AG08396 (cell line): ENCODE measurements at places on chromosomes 2 and 18.

DNA sequence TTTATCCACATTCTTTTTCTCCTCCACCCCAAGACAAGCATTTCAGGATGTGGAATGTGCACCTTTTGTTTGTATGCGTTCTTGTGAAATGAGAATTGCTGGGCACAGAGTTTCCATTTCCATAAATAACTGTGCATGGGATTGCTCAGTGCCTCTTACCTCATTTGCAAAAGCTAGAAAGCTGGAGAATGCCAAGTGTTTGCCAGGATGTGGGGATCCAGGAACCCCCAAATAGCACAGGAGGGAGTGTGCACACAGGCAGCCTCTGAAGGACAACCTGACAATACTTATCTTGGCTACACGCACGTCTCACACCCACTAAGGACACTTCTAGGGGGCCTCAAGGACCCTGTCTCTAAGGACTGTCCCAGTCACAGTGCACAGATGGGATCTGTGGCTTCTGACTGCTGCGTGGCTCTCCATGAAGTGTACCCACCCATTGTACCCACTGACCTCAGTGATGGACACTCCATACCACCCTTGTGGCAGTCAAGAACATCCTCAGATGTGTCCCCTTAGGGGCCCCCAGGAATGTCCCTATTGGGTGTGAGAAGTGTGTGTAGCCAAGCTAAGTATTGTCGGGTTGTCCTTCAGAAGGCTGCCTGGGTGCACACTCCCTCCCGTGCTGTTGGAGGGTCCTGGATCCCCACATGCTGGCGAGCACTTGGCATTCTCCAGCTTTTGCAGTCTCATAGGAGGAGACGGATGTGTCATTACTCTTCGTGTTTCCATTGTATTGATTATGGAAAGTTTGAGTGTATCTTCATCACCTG is 38.4 kb downstream of the CAPN13 start:
- DNase-seq = no peak

- DNase-seq = no peak
Measured at GRCh38 chr2:52395912-52396311, 1364.0 kb upstream of the NRXN1 start.

DNA sequence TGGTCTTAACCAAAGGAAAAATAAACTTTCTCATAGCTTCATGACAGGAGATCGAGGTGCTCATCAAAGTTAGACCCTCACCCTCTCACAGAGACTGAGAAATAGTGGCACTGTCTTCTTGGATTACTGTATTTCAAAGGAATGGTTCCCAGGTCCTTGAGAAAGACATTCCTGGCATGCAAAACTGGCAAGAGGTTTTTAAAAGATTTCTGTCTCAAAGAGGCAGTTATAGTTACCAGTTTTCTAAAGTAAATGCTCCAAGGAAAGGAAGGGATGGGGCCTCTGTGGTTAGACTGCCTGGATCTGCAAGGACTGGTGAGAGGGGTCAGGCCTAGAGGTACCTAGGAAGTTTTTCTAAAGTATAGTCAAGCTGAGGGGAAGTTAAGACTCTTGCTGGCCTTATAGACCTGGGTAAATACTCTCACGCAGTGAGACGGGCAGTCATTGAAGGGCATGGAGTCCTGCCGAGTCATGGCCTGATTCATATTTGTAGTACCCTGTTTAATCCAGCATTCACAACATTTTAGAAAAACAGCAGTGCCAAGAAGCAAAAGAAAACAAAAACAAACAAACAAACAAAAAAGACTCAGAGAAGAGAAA is 226.1 kb downstream of the DOK6 start:
- DNase-seq = no peak

GRCh38 chr2:73979686-73980085 is 5.0 kb upstream of the TET3 start:
- DNase-seq = peak; percentile 85

DNA sequence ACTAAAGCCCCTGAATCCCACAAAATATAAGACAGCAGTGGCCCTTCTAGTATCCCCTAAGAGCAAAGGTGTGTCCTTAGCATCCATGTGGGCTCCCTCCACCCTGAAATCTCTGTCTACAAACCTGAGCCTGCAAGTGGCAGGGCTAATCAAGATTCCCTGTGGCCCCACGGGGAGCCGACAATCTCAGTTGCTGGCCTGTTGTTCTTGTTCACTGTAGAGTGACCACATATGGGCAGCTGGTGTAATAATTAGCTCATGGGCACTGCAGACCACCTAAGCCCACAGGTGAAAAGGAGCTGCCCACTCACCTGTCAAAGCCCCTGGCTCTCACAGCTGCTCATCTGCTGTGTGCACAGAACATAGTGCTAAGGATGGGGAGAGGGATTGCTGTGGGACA is 102.3 kb downstream of the MRO start:
- no peak for DNase-seq

DNA sequence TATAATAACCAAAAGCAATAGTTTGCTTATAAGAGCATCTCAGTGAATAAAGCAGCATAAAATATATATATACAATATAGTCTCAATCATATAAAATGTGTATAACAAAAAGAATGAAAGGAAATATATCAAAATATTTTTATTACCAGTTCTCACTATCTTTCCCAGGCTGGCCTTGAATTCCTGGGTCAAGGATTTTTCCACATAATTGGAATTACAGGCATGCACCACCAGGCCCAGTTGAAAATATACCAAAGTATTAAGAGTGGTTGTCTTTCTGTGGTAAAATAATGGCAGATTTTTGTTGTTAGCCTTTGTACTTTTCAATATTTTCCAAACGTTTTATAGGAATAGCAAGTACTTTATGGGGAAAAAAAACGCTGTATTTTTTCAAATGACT is 8.6 kb upstream of the TLK1 start:
- no peak for DNase-seq
